ENCODE measurements at places on chromosomes 5 and 9.

GRCh38 chr5:172707285-172708182 is 63.5 kb downstream of the DUSP1 start:
- DNase-seq, result peak; percentile 27

- no peak for DNase-seq
Measured at GRCh38 chr9:6759185-6759977, 1.6 kb downstream of the KDM4C start.

- DNase-seq, result peak; percentile 79
Measured at GRCh38 chr9:36584620-36585460, 12.1 kb downstream of the MELK start.

DNA sequence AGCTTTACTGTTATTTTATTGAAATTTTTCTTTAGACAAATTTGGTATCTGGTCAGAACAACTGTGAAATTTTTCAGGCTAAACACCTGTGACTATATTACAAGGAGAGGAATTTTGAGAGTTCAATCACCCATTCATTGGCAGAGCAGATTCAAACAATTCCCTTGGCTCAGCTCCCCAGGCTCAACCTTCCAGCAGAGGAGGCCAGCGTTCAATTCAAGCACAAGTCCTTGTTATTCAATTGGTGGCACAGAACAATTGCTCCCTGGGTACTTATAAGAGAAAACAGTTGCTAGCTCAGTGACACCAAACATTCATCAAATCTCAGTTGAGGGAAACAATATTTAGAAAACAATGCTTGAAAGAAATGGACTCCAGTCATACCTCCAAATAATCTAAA is 83.3 kb downstream of the SUSD1 start:
- no peak for DNase-seq

- DNase-seq, result no peak
Measured at GRCh38 chr5:56128113-56128512, 105.0 kb downstream of the ANKRD55 start.

- DNase-seq, result no peak
Measured at GRCh38 chr5:150323819-150324218, 21.1 kb upstream of the ARSI start.

- no peak for DNase-seq
Measured at GRCh38 chr5:74155501-74155900, 485.0 kb downstream of the ENC1 start.

- DNase-seq, result no peak
Measured at GRCh38 chr5:337563-338130, 16.1 kb downstream of the AHRR start.

- DNase-seq, result no peak
Measured at GRCh38 chr5:53339962-53340540, 140.4 kb upstream of the FST start.

- DNase-seq, result no peak
Measured at GRCh38 chr9:70466976-70467561, 52.6 kb upstream of the KLF9 start.

- DNase-seq, result no peak
Measured at GRCh38 chr9:89815061-89815902, 210.5 kb downstream of the GADD45G start.

- DNase-seq, result no peak
Measured at GRCh38 chr9:21935631-21936030, 58.6 kb downstream of the CDKN2A start.

GRCh38 chr5:133921979-133922378 is 46.4 kb downstream of the C5orf15 start:
- no peak for DNase-seq
